ENCODE measurements at places on chromosomes 6 and 20. TPM values are rescaled to one million over a fixed set of nuclear protein-coding genes. Genes with fewer than 3 reads are reported as not detected.

Gene CASP8AP2
- 14.4 TPM for total RNA-seq

Gene SRMS
- not detected for total RNA-seq

Gene PAK5
- not detected for total RNA-seq

Gene CLVS2
- total RNA-seq: 0.12 TPM

Gene JARID2
- total RNA-seq: 10.2 TPM

Gene PTCRA
- total RNA-seq: not detected

Gene OOEP
- 0.45 TPM for total RNA-seq

Gene C6orf132
- 2.2 TPM for total RNA-seq

- no peak for DNase-seq
These were observed 68.6 kb downstream of the TENT5A start for GRCh38 chr6:81683912-81684311.

DNA sequence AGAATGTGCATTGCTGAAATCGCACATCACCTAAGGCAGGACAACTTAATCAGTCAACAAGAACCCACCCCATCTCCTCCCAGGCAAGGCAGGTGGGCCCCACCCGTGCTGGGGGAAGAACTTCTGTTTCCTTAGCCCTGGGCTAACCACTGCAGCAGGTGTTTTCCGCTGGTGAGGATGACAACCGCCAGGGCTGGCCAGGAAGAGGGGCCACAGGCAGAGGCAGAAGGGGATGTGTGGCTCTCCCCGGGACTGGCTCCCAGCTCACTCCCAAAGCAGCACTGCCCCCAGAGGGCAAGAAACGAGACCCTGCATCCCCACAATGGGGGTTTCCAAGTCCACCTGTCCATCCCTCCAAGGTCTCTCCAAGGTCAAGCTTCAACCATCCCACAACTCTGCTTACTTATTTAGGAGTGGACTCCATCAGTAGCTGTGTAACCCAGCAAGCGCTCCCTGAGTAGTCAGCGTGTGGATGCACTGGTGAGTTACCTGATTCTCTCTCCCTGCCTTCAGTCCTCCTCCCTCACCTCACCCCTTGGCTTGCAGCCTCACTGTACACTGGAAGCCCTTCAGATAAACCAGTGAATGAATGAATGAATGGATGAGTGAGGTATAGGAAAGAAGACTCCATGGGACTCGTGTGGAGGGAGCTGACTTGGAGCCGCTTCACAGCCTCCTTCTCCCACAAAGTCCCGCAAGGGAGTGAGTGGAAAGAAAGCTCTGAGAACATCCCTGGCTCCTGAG is 168.2 kb upstream of the CST7 start:
- DNase-seq: no peak

- no peak for DNase-seq
These were observed 230.0 kb upstream of the BTBD3 start for GRCh38 chr20:11687546-11688292.

GRCh38 chr6:141153563-141153962 is 979.2 kb upstream of the GJE1 start:
- no peak for DNase-seq

DNA sequence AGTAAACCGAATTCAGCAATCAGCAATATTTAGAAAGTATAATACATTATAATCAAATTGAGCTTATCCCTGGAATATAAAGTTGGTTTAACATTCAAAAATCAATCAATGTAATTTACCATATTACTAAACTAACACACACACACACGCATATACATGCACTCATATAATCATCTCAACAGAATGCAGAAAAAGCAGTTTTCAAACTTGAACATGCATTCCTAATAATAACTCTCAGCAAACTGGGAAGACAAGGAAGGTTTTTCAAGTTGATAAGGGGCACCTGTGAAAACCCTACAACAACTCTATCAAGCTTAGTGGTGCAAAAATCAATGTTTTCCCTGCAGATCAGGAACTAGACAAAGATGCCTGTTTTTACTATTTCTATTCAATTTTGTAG is 4.7 kb downstream of the SIRPB2 start:
- no peak for DNase-seq

DNA sequence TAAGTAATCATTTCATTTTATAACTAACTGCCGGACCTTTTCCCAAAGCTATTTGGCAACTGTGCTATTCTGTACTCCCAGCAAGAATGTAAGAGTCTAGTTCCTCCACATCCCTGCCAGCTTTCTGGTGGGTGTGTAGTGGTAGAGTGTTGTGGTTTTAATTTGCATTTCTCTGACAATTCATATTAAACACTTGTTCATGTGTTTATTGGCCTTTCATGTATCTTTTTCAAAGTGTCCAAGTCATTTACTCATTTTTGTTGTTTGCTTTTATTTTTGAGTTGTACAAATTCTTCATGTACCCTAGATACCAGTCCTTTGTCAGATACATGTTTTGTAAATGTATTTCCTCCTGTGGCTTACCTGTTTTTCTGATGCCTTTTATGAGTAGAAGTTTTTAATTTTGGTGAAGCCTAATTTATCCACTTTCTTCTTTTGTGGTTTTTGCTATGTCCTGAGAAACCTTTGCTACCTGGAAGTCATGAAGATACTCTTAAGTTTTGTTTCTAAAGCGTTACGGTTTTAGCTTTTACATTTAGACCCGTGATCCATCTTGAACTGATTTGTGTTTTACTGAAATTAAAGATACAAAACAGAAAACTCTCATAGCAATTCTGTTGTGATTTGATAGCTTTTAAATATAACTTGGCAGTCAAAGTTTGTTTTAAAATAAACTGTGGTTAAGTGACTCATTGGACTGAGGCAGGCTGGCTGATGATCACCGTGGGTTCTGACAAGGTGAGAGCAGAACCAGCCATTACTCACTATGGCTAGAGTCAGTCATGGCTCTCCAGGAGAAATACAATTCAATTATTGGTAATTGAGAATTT is 8.0 kb downstream of the MYLIP start:
- DNase-seq: no peak

DNA sequence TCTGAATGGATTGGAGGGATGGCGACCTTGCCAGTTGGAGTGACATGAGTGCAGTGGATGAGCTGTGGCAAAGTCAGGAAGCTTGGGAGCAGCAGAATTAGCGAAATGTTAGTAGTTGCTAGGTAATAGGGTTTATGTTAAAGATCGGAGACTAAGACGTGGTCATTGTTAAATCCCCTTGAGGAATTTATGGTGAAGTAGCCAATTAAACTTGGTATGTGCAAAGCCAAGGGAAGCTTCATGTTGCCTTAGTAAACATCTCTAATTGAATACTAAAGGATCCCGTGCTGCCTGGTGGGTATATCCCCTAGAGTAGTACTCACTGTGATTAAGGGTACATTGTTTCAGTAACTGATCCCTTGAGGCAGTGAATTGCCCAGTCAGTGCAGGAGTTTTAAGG is 106.0 kb downstream of the PRIM2 start:
- no peak for DNase-seq

GRCh38 chr20:49813305-49813974 is 812 bp downstream of the SLC9A8 start:
- DNase-seq: no peak

GRCh38 chr6:151400473-151400872 is 9.1 kb upstream of the ZBTB2 start:
- no peak for DNase-seq

DNA sequence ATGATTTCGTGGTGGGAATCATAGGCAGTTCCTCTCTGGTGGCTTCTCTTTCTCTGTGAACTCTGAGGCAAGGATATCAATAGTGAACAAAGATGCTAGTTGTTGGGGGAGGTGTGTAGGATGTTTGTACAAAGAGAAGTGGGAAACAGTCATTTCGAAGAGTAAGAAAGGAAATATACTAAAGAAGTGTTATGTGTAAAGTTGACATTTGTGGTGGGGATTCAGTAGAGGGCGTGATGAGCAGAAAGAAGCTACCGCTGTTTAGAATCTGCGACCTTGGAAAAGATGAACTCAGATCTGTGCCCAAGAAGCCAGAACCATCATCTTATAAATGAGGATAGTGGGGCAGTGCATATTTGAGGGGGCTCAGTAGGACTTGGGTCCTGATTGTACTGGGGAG is 11.4 kb downstream of the SLC35F1 start:
- DNase-seq: no peak

GRCh38 chr6:44388887-44389286 is 1.4 kb downstream of the CDC5L start:
- DNase-seq: no peak

- no peak for DNase-seq
These were observed 84.2 kb upstream of the FOXC1 start for GRCh38 chr6:1525364-1526038.

GRCh38 chr6:129903082-129903481 is 42.0 kb upstream of the TMEM244 start:
- no peak for DNase-seq

GRCh38 chr6:124028117-124028516 is 224.5 kb downstream of the NKAIN2 start:
- DNase-seq: no peak

DNA sequence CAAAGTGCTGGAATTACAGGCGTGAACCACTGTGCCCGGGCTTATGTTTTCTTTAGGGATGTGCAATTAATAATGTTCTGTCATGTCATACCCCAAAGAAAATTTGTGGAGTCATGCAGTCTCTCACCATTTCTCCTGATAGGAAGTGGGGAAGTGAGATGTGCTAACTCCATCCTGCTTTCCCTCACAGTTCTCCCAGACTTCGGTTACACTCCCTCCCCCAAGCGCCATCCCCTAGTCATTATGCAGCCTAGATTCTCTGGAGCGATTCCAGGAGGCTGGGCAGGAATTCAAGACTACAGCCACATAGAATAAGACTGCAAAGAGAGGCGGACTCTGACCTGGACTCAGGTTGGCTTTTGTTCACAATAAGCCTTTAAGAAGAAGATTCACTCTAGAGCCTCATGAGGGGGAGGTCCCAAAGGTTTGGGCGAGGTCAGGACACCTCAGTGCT is 271.4 kb downstream of the ALDH8A1 start:
- peak; percentile 67 for DNase-seq

DNA sequence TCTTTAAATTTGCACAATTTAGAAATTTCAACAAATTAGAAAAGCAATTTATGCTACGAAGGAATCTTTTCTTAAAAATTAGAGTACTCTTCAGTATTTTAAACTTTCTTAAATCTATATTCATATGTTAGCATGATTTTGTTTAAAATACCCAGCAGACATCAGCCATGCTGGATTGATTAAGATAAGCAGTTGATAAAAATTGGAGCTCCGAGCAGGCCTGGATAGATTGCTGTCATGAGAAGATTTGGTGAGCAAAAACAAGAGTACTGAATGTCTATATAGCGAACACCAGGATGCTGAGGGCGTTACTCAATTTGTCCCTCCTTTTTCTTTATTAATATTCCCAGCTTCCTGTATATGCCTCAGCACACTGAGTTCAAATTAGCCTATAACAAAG is 108.4 kb upstream of the SLC35B3 start:
- DNase-seq: no peak

- DNase-seq: no peak
These were observed 44.9 kb downstream of the SNX9 start for GRCh38 chr6:157867981-157868380.
